Activated CD4-positive, alpha-beta memory T cell treated with anti-CD3 and anti-CD28 coated beads, Interleukin-2, amount 10 ng/mL, durations not matched to agents 7 days and 5 days (primary cell): ENCODE measurements at places on chromosomes 16 and 17. TPM values are rescaled to one million over a fixed set of nuclear protein-coding genes. Genes with fewer than 3 reads are reported as not detected.

The PYCARD gene
- 102 TPM for total RNA-seq

The ACSM5 gene
- not detected for total RNA-seq

The CACNA1G gene
- total RNA-seq, result not detected

The SP6 gene
- total RNA-seq, result 0.10 TPM

The ARHGDIG gene
- total RNA-seq, result not detected

The CACNG5 gene
- total RNA-seq, result not detected

The CNTNAP4 gene
- not detected for total RNA-seq

The ADAM11 gene
- total RNA-seq, result 0.43 TPM

The IL17C gene
- total RNA-seq, result 0.23 TPM
